ENCODE measurements at places on chromosomes 7 and 10.
A peak's percentile ranks its signal among the peaks of the same experiment; 100 is the strongest.

DNA sequence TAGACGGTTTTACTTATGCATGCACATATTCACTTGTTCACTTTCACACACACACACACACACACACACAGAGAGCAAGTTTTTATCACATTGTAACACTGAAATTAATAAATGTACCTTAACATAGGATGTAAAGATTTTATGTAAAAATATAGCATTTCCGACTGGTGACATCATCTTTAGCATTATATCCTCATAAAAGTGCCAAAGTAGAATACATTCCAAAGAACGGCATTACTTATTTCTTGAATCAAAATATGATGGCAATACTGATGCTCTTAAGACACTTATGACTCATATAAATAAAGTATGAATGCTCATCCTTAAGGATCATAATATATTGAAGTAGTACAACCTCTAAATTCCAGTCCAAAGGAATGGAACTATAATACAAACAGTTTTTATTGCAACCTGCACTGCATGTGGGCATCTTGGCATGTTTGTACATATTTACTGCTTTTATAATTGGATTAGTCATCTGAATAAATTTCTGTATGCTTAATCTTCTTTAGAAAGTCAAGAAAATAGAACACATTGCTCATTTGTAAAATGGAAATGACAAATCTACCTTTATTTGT lies 290.0 kb upstream of the SEMA3A start:
- no peak for DNase-seq

DNA sequence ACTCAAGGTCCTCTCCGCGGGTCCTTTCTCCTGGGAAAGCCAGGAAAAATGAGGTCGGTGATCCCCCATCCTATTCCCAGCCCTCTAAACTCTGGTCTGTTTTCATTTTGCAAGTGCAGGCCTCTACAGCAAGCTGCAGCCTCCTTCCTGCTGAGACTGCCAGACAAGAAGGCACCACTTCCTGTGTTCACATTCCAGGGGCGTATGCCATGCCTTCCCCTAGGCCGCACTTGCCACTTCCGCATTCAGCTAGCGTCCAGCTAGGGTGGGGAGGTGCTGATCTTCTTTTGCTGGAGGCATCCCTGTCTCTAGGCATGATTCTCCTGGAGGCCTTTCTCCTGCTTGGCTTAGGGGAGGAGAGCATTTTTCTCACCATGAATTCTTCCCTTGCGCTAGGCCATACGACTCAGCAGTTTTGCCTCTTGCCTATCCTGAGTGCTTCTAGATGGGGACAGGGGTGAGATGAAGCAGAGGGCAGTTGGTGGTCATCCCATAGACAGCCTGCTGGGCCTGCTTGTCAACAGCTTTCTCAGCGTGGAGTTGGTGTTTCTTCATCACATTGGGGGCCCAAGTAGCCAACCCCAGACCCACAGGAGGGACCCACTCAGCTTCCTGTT lies 328.9 kb downstream of the RPS24 start:
- DNase-seq = peak; percentile 7

DNA sequence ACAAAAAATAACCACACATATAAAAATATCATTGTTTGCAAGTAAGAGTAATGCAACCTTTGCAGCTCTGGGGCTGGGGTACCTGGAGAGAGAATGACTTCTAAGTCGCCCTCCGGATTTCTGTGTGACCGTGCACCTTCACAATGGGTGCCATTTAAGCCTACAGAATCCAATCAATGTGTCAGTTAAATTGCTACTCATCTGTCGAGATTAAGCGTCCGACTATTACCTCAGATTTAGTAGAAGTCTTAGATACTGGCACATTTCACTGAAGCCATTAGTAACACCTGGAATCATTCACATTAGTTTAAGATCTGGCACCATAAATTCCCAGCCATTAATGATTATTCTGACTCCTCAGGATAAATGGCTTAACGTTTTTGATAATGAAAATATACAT lies 507.3 kb upstream of the MGMT start:
- no peak for DNase-seq

GRCh38 chr7:102282465-102283362 lies 4.0 kb upstream of the SH2B2 start:
- DNase-seq = no peak

DNA sequence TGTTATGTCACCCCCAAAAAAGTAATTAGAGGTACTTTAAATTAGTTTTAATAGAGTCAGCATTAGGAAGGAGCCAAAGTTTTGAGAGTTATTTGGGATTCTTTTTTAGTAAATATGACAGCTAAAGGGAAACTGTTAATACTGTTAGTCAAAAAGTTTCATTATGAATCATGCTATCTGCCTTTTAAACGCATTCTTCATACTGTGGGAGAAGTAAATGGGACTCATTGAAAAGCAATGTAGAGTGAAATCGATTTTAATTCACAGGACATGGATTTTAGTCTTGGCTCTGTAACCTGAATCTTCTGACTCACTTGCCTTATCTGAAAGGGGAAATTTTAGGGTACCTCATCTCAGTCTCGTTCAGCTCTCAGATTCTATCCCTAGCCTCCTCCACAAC lies 105.1 kb downstream of the AASS start:
- DNase-seq = no peak

DNA sequence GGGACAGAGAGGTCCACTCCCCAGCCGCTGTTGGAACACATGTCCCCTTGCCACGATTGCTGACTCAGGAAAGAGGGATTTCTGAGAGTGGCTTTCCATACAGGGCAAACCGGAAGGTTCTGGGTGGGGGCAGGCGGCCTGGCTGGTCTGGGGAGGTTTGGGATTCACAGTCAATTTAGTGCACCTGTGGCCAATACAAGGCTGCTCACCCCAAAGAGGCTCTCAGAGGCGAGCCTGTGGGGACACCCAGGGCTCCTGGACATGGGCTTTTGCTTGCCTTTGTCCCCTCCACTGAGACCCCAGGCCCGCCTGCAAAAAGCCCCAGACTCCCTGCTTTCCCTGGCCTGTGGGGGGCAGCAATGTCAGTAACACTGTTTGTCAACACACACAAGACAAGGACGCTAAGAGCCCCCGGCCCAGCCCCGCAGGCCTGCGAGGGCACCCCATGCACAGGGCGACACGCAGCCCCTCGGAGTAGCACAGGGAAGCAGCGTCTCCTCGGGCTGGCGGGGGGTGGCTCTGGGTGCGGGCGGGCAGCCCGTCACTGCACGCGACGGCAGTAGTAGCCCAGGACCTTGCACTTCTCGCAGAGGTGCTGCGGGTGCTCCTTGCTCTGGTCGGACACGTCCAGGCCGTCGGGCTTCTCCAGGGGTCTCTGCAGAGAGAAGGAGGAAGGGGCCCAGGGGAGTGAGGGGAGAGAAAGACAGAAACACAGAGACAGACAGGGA lies 38.7 kb downstream of the PPIF start:
- DNase-seq = peak; percentile 1

- peak; percentile 13 for DNase-seq
Observed at GRCh38 chr7:140640727-140641523, at the start of gene DENND2A. TSS of gene DENND2A (minus strand) at chr7:140640813. CDS start at chr7:140602397, 38,416 bp downstream.

DNA sequence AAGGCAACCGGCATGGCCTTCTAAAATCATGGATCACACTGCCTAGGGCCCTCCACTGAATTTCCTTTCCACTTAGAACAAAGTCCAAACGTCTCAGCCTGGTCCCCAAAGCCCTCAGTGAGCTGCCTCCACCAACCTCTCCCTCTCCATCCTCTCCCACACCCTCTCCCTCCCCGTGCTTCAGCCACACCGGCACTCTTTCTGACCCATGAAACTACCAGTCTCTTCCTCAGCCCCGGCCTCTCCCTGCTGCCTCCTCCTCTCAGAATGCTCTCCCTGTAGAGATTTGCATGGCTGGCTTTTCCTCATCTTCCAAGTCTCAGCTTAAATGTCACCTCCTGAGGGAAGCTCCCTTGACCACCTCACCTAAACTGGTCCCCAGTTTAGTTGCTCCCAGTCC lies 219.0 kb upstream of the ZMIZ1 start:
- no peak for DNase-seq

All from activated CD4-positive, alpha-beta T cell treated with anti-CD3 and anti-CD28 coated beads for 48 hours (primary cell).